ENCODE measurements at places on chromosomes 6 and 20.

- DNase-seq, result no peak
These were observed 32.8 kb upstream of the HLA-C start for GRCh38 chr6:31304683-31305082.

- no peak for DNase-seq
These were observed 14.6 kb downstream of the MYBL2 start for GRCh38 chr20:43681468-43681942.

- DNase-seq, result peak; percentile 70
These were observed 117.5 kb downstream of the GPX5 start for GRCh38 chr6:28643017-28643740.

DNA sequence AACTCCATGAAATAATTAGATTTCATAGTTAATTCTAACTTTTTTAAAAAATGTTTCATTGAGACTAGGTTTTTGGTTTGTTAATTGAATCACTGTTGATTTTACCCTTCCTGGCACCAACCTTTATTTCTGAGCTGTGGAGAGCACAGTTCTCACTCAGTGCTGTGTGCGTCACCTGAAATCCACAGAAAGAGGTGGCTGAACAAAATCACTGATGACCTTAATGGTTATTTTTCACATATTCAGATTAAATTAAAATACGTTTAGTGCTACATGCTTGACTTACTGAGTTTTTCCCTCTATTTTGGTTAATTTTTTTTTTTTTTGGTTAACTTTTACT, 89.4 kb downstream of the SLC16A10 start:
- DNase-seq, result no peak

DNA sequence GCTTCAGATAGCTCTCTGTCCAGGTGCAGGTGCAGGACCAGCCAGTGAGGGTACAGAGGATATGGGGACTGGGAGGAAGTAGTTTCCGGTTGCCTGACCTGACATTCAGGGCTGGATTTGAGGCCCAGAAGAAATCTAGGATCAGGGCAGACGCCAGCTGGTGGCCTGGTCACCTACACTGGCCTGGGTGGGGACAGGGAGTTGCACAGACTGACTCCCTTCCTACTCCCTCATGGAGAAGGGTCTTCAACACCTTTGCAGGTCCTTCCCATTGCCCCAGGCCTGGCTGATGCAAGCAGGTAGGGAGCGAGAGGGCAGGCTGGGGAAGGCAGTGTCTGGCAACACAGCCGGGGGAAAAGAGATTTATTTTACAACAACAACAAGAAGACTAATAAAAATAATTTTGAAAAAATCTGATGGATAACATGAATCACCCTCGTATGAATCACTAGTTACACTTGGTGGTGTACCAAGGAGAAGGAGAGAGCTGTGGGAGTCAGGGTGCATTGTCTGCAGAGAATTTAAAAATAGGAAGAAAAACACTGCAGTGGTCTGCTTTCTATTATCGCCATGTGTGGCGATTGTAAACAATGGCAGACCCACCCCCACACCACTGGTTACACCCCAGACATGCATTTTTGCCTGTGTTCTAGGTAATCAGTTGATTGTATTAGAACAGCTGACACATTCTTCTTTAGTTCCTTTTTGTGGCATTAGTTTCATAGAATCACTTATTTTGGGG, 62.3 kb upstream of the SNX9 start:
- DNase-seq, result peak; percentile 84

DNA sequence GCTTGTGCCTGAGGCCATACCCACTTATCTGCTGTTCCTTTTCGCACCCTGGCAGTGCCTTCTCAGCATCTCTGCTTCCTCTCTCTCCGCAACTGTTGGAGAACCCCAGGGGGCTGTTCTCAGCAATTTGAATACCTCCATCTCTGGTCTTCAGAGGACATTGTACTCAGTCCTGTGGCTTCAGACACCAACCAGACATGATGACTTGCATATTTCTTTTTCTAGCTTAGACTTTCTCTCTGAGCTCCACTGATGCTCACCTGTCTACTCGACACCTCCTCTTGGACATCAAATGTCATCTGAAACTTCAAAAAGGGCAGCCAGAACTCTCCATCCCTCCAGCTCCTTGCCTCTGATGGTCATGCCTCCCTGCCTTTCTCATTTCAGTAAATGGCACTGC, 18.9 kb upstream of the KCNK16 start:
- DNase-seq, result no peak

GRCh38 chr6:31268836-31269235, 3.1 kb downstream of the HLA-C start:
- no peak for DNase-seq

- no peak for DNase-seq
These were observed 26.2 kb upstream of the PNPLA1 start for GRCh38 chr6:36243562-36244212.

GRCh38 chr6:14316651-14317386, 199.2 kb downstream of the CD83 start:
- DNase-seq, result no peak

DNA sequence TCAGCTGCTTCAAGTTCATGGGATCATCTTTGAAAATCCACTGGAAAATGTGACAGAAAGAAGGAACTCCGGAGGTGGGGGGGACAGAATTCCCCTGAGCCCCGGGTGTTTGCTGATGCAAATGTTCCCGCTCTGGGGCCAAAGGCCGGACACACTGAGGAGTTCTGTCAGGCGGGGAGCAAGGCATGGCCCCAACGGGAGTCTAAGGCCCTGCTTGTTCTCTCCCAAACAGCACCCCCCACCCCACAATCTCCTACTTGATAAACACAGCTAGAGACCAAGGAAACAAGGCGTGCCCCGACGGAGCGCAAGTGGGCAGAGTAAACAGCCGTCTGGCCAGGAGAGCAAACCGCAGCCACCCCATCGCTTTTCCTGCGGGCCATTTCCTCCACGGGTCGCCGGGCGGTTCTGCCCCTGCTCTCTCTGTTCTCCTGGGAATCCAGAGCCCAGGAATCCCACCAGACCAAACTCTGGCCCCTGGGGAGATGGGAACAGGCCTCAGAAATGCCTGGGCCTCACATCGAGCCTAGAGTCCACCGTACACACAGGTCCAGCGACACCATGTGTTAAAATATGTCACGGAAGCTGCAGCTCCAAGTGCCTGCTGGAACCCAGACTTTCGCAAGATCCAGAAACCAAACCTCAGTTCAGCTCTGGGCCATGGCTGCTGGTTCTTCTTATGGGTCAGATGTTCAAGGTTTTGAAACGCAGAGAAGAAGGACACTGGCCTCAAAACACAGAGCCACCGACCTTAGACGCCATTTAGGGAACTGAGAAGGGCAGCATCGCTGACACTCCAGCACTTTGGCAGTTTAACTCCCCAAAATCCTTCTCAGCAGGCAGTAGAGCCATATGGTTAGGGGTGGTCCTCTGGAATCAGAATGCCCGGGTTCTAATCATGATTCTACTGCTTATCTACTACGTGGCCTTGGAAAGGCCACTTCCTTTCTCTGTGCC, 104.2 kb downstream of the PREX1 start:
- DNase-seq, result no peak

GRCh38 chr6:131024565-131024964, 38.5 kb downstream of the EPB41L2 start:
- DNase-seq, result no peak

DNA sequence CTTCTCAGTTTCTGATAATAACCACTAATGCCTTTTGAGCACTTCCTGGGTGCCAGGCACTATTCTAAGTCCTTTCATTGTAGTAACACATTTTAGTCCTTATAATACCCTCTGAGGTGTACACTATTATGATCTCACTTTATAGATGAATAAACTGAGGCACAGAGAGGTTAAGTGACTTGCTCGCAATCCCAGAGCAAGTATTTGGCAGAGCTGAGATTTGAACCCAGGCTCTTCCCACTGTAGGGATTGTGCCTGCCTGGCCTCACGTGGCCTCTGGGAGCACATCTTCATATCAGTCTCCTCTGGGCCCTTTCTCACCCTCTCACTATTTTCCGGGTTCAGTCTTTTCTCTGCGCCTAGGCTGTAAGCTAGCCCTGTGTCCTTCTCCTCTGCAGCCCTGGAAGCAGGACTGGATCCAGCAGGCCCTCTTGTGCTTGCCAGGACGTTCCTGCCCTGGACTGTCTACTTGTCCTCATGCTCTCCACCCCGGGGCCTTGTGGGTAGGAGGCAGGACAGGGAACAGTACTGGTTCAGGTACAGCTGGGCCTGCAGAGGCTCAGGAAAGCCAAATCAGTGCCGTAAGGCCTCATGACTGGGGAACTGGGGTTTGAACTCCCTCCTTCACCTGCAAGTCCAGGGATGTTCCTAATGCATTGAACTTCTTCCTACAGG, 139.6 kb downstream of the VEGFA start:
- no peak for DNase-seq

- no peak for DNase-seq
These were observed 5.8 kb downstream of the KIAA0319 start for GRCh38 chr6:24640166-24640565.

GRCh38 chr6:149317644-149318571, at the start of gene TAB2:
Gene TAB2, plus strand, starts transcription at chr6:149317712. Its CDS starts 52,286 bp downstream, at chr6:149369998.
- no peak for DNase-seq

- no peak for DNase-seq
These were observed 63.7 kb upstream of the BEND3 start for GRCh38 chr6:107179004-107179403.

DNA sequence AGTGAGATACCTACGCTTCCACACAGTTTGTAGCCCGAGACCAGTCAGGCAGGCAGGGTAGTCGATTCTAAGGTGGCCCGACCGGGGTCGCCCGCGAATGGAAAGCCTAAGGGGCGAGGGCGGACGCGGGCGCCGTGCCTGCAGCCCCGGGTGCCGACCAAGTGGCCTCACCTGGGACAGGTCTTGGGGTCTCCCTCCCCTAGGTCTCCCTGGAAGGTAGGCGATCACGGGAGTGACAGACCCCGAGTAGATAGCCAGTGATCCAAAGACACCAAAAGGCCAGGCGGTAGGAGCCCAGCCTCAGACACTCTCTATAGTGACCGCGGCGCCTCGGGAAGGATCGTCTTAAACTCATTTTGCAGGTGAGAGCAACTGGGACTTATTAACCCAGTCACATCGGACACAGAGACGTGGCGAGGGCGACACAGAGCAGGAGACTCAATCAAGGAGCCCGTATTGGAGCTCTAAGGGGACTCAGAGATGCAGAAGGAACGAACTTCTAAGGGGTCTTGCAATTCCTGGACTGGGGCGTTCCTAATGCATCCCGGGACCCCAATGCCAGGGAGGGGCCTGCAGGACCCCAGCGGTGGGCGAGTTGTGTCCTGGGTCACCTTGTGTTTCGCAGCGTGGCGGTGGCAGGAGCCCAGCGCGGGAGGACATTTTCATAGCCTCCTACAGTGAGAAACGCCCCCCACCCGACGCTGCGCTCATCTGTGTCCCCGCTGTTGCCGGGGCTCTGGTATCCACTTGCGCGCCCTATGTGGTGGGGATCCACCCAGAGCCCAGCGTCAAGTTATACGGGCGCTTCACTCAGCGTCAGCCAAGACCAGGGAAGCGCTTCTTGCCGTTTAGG, 2.1 kb upstream of the VSX1 start:
- no peak for DNase-seq

GRCh38 chr20:63096681-63097335, 90.0 kb upstream of the BHLHE23 start:
- no peak for DNase-seq

DNA sequence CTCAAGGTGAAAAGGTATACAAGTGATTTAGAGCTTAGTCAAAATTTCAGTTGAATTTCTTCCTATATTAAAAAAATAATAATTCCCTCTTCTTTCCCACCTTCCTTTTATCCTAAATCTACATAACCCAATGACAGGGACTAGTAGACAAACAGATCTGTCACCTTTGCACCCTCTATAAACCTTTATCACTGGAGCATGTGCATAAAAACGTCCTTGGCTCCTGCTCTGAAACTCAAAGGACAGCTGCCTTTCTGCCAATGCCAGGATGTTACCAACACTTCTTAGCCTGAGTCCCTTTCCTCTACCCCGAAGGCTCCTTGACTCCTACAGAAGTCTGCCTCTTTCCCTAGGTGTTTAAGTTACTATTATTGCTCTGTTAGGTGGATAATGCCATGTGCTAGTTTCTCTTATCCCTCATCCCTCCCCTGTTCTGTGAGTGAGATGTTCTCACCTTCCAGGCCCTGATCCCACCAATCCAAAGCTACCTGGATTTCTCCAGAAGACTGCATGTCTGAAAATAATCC, 4.3 kb downstream of the CLVS2 start:
- DNase-seq, result no peak

GRCh38 chr20:17646209-17646960, 35.7 kb downstream of the RRBP1 start:
- no peak for DNase-seq

- DNase-seq, result no peak
These were observed 87.1 kb downstream of the PREX1 start for GRCh38 chr20:48740712-48741111.

GRCh38 chr20:52959125-52959524, 13.0 kb upstream of the TSHZ2 start:
- DNase-seq, result no peak

DNA sequence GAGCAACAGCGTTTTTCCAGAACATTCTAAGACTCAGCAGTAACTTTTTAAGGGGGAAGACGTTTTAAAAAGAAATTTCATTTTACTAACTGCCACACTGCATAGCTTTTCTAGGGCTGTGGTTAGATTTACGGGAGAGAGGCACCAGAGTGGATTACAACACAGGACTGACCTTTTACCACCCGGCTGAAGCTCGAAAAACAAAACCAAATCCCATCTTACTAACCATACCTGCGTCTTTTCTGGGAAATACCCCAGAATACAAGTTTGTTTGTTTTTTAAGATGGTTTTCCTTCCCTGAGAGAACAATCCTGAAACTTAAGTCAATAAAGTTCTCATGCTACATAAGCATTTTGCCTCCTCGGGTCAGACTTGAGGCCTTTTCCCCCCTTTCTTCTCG, 209.3 kb upstream of the SOX4 start:
- no peak for DNase-seq

DNA sequence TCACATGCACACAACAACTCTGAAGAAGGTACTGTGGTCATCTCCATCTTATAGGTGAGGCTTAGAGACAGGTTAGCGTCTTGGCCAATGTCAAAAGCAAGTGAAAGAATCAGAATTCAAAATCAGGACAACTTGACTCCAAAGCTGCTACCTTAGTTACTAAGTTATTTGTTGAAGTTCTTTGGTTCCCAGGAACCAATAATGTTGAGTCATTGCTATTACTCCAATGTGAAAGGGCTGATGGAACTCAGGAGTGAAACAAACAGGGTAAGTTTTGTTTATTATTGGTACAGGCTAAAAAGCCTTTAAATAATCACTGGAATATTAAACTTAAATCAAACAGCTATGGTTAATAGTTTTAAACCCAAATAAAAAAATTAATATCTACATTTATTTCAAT, 111.1 kb downstream of the PDSS2 start:
- no peak for DNase-seq

GRCh38 chr6:42783876-42784642, 2.2 kb downstream of the BICRAL start:
- no peak for DNase-seq

DNA sequence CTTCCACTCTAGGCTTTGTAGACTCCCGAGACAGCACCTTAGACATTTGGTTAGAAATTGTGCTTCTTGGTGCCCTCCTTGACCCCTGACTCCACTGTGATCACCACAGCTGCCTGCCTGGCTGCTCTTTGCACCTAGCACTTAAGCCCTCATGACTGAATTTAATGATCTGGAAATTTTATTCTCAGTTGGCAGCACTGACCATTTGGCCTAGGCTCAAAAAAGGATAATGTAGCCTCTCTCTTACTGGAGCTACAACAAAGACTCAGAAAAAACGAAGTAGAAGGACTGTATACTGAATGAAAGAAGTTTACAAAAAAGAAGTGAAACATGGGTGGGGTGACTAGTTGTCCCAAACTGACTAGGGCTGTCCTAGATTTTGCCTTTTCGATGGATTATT, 11.3 kb upstream of the ABRACL start:
- DNase-seq, result no peak
